ENCODE measurements at places on chromosomes 6 and 20.

GRCh38 chr6:159981403-159982245 is 12.7 kb downstream of the IGF2R start:
- peak; percentile 86 for DNase-seq

- no peak for DNase-seq
These were observed 69.5 kb upstream of the FABP7 start for GRCh38 chr6:122709922-122710512.

DNA sequence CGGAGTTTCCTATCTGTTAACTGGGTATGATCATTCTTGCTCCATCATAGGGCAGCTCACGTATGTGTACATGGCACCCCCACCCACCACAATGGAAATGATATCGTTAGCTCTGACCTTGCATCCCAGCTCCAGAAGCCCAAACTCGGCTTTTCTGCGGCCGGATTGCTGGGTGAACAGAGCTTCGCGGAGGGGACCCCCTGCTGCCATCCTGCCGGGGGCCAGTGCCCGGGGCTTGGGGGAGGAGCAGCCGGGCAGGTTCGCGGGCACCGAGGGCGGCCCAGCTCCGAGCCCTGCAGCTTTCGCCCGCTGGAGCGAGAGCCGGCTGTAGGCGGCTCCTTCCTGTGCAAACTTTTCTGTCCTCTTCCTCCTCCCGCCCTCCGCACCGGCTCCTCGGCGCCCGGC is 24.9 kb upstream of the FUCA2 start:
- peak; percentile 27 for DNase-seq

DNA sequence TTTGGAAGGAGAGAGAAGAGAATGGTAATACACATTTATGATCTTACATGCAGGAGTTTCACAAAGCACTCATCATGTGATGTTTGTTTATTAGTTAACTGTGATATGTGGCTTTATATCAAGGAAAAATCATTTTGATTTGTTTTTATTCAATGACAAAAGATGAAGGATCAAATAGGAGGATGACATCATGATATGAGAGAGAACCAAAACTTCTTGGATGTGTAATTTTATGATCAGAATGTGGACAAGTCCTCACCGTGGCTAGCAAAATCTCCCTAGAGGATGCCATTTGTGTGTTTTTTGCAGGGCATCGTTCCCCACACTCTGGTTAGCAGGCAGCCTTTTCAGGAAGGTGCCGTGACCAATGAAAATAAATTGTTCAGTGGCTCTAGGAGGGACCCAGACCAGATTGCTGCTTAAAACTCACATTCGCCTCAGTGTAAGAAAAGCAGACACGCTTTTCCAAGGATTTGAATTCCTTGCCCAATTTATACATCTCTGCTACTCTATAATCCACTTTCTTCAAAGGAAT is 552.7 kb downstream of the NKAIN2 start:
- DNase-seq: no peak

DNA sequence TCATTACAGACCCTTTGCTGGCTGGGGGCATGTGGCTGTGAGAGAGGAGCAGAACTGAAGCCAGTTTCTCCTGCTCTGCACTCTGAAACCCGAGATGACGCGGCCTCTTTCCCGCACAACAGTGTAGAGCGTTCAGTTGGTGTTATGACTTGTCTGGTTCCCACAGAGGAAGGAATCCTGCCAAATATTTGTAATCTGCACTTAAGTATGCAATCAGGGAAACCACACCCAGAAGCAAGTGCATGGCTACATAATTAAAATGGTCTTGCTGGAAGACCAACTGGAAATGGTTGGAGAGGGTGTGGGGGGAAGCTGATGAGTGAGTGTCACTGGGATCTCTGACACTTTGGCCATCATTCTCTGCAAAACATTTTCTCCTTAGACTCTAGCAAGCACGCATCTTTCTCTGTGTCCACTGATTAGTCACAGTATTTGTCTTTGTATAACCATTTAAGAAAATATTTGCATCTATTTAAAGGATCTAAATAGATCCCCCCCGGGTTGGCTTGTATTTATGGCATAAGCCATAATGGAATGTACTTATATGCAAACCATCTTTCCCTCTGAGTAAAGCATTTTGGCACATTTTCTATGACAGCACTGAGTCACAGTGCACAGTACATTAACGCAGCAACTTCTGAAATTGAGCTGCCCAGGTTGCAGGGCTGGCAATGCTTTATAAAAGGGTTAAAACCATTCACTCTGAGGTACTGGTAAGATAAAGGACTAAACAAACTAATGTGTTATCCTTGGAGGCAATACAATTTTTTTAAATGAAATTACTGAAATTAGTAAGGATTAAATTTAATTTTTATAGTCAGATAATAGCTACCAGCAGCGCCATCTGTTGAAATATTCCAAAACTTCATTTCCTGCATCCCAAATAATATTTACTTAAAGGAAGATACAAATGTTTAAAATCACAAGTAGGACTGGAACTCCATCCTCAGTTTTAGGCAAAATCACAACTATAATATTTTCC is 76.7 kb downstream of the FOXC1 start:
- peak; percentile 94 for DNase-seq

DNA sequence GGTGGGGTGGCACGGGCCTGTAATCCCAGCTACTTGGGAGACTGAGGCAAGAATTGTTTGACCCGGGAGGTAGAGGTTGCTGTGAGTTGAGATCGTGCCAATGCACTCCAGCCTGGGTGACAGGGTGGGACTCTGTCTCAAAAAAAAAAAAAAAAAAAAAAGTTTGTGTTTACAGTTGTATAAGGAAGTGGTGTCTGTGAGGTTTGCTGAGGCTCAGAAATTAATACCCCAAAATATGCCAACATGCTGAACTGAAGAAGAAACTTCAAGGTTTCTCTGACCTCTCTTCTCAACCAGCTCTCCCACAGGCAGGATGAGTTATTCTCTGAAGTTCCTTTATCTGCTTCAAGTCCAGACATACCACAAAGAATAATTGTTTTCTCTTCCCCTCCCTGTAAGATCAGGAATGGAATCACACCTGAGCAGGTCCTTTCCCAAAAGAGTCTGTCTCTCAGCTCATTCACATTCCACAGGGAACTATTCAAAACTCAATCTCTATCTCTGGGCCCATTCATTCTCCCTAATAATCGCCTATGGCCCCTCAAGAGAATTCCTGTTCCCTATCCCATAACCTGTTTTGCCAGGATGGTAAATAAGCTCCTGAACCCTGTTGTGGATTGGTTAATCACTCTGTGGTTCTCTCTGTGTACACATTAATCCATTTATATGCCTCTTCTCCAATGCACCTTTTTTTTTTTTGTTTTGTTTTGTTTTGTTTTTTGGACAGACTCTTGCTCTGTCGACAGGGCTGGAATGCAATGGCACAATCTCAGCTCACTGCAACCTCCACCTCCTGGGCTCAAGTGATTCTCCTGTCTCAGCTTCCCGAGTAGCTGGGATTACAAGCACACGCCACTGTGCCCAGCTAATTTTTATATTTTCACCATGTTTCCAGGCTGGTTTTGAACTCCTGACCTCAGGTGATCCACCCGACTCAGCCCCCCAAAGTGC is 17.4 kb upstream of the KIFC1 start:
- DNase-seq: no peak

DNA sequence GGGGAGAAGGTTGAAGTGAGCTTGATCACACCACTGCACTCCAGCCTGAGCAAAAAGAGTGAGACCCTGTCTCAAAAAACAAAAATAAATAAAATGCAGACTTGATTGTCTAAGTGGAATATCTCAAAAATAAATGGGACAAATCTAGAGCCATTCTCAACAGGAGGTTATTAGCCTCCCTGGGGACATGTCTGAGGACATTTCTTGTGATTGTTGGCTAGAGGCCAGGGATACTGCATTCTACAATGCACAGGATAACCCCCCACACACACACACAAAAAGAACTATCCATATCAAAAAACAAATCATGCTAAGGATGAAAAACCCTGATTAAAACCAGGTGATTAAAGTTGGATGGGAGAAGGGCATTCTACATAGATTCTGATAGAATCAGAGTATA is 37.5 kb downstream of the FAM217A start:
- peak; percentile 7 for DNase-seq

GRCh38 chr6:99613409-99613704 is 6.7 kb downstream of the PRDM13 start:
- peak; percentile 38 for DNase-seq

- DNase-seq: no peak
These were observed 256.3 kb downstream of the ERMARD start for GRCh38 chr6:170007468-170008293.

GRCh38 chr20:47354714-47355488 is 1.6 kb downstream of the ZMYND8 start:
- peak; percentile 53 for DNase-seq

GRCh38 chr6:27138837-27139755 is 108.4 kb upstream of the PRSS16 start:
- DNase-seq: peak; percentile 76

GRCh38 chr20:44342248-44342647 is 5.4 kb downstream of the R3HDML start:
- DNase-seq: no peak

DNA sequence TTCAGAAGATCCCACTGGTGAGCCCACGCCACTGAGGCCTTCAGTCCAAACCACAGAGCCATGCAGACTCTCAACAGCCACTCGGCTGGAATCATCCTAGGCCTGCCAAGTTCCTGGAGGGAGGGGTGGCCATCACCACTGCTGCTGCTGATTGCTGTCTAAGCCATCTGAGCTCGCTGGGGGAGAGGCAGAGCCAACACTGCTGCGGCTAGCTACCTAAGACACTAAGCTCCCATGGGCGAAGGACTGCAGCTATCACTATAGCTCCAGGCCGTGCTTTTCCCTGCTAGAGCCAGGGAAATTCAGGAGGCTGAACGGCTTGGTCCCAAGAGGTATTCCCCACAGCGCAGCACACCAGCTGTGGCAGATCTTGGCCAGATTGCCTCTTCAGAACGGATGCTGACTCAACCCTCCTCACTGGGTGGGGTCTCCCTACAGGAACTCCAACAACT is 73.6 kb downstream of the TBC1D32 start:
- DNase-seq: peak; percentile 90

DNA sequence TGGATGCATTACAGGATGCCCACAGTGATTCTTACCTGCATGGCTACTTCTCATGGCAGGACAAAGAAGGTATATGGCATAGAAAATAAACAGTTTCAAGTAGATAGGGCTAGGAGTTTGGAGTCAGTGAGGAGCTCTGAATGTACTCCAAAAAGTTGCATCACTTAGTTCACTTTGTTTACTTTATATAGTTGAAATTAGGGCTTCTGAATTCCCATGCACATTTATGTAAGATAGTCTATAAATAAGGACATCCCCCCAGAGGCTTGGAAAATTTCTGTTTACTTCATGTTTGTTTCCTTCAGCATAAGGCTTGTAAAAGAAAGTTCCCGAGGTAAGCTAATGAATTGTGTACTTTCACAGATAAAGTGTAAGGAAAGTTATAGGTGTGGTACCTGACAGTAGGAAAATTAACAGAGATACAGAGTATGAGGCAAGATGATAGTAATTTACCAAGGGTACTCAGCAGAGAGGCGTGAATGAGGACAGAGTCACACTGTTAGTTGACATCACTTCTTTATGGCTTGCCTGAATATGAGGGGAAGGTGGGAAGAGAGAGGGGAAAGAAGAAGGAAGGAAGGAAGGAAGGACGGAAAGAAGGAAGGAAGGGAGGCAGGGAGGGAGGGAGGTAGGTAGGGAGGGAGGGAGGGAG is 51.1 kb downstream of the ADTRP start:
- no peak for DNase-seq

GRCh38 chr20:54744097-54744496 is 268.7 kb downstream of the DOK5 start:
- no peak for DNase-seq

DNA sequence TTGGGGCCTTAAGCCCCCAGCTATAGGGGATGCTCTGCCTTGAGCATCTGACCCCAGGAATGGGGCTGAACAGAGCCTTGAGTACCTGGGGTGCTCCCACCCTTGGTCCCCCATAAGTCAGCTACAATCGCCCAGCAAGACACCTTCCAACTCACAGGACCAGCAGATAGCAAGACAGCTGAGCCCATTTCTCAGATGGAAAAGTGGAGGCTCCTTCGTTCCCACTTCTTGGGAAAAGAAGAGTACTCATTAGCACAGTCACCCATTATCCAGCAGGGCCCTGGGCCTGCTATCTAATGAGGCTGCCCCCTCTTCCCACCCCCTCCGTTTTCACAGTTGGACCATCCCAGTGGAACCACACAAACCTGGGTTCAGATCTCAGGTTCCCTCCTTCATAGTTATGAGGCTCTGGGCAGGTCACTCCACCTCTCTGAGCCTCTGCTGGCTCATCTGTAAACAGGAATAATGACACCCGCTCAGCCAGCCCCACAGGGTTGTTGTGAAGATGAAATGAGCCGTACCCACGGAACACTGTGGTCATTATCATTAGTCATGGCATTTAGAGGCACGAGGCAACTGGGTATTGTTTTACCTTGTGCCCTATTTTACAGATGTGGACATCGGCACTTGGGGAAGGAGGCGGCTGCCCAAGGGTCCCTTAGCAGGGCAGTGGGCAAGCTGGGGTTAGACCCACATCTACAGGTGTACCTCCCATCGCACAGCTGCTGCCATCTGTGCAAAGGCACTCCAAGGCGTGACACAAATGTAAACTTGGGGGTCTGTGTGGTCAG is 4.5 kb downstream of the LPIN3 start:
- DNase-seq: no peak
